Placental epithelial cell (primary cell): ENCODE measurements at places on chromosomes 1 and 21. TPM values are rescaled to one million over a fixed set of nuclear protein-coding genes. Genes with fewer than 3 reads are reported as not detected.

The KCNJ10 gene
- not detected in 2 replicates for total RNA-seq

The S100A1 gene
- total RNA-seq = 0.39 TPM in 1 of 2 replicates, not detected in the other

The AXDND1 gene
- total RNA-seq = 0.79 and 0.87 TPM in 2 replicates

The VANGL1 gene
- total RNA-seq = 2.7 and 14.3 TPM in 2 replicates

The ZNF593OS gene
- under 0.01 TPM in 1 of 2 replicates, not detected in the other for total RNA-seq

The GPA33 gene
- total RNA-seq = not detected in 2 replicates

The RAB25 gene
- total RNA-seq = 62.4 and 69.0 TPM in 2 replicates

The PHLDA3 gene
- total RNA-seq = 87.9 and 142 TPM in 2 replicates

The KDM5B gene
- total RNA-seq = 125 and 194 TPM in 2 replicates
